ENCODE measurements at places on chromosomes 12 and 14.

- no peak for DNase-seq
These were observed 11.1 kb upstream of the MYO1H start for GRCh38 chr12:109336593-109336992.

- DNase-seq: no peak
These were observed 101.1 kb upstream of the FRMD6 start for GRCh38 chr14:51550636-51551035.

DNA sequence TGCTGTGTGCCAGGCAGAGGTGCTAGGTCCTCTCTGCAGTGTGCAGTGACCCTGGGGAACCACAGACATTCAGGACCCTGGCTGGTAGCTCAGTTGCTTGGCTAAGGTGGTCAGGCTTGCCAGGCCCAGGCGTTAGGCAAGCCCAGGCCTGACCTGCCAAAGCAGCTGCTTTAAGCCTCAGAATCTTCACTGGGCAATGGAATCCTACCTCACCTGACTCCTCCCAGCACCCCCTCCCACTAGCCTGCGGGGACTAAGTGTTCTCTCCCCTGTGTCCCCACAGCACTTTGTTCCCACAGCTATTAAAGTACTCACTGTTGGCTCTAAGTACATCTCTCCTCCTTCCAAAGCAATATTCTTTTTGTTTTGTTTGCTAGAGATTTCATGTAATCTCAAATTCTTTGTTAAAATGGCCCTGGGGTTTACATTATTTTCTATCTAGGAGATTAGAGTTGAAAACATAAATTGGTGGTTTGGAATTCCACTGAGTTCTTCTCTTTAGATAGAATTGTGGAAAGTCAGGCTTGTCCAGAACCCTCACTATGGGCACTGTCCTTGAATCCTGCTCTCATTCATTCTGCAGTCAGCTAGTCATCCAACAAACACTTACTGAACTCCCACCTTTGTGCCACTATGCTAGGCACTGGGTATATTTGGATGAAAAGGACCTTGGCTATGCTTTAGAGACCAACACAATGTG lies 44.4 kb downstream of the DGLUCY start:
- no peak for DNase-seq

DNA sequence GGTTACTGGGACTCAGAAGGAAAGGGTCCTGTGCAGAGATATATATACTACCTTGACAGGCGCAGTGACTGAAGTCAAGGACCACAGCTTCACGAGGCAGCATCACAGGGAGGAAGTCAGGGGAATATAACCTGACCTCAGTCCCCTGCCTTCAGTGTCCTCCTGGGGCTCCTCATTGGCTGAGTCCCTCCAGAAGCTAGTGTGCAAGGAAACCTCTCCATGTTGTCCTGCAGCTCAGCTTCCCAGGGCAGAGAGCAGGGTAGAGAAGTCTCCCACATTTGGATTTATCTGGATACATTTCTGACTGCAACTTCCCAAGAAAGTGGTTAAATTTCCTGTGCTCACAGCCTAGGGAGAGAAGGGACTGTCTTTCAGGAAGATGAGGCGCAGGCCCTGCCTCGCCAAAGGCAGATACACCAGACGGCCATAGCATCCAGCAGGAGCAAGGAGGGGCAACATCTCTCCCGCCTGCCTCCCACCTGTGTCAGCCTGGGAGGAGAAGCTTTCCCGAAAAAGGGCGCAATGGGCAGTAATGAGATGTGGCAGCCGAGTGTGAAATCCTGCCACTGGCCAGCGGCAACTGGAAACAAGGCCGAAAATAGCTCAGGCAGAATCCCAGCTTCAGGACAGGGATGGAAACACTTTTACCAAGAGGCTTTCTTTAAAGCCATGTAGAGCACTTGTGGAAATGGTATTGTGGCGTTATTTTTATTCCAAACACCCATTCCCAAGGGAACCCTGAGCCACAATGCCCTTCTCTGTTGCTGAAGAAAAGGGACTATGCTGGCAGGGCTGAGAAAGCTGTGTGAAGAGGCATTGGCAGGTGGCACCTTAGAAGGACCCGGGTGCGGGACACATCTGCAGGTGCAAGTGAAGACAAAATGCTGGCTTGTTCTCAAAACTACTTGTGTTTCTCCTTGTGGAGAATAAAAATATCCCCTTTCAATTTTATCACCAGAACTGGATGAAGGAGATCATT lies 54.9 kb upstream of the HIF1A start:
- no peak for DNase-seq

GRCh38 chr12:61821381-61821780 lies 438.8 kb upstream of the USP15 start:
- DNase-seq: no peak

DNA sequence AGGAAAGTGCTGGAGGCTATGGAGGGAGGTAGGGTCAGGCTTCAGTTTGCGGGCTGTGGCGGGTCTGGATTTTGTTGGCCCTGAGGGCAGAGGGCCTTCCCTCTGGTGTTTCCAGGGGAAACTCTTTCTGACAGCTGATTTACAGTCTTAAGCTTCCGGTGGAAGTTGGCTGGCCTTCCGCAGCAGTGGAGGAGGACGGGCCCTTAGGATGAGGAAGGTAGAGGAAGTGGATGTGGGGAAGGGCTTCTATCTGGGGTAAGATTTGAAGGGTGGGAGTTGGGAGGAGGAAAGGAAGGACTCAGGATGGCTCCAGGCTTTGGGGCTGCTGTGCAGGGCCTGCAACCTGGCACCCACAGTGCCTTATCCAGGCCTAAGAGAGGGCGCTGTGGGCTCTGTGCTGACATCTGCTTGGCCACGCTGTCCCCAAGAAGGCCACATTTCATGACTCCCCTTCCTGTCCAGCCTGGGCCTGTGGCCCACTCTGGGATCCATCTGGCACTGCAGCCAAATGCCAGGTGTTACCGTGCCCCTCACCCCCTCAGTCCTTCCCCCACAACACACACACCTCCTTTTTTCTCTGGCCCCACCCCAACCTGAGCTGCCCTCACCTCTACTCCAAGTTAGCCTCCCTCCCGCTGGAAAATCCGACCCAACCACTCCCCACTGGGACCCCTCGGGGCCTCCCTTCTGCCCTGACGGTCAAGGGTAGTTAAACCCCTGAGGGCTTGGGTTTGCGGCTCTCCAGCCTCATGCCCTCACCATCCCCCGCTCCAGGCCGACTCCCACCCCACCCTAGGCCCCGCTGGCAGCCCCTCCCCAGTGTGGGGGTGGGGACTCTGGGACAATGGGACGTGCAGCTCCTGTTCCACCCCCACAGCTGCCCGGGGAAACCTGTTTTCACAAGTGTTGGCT lies 7.7 kb upstream of the PPP1R13B start:
- DNase-seq: no peak

- no peak for DNase-seq
These were observed 174.7 kb downstream of the SSPN start for GRCh38 chr12:26370098-26370497.

GRCh38 chr12:89671469-89671868 lies 37.2 kb downstream of the ATP2B1 start:
- DNase-seq: no peak

GRCh38 chr14:29462321-29462720 lies 465.3 kb downstream of the PRKD1 start:
- no peak for DNase-seq

- no peak for DNase-seq
These were observed 134.4 kb upstream of the SOX5 start for GRCh38 chr12:24083838-24084237.
